ENCODE measurements at places on chromosomes 5 and 9.

DNA sequence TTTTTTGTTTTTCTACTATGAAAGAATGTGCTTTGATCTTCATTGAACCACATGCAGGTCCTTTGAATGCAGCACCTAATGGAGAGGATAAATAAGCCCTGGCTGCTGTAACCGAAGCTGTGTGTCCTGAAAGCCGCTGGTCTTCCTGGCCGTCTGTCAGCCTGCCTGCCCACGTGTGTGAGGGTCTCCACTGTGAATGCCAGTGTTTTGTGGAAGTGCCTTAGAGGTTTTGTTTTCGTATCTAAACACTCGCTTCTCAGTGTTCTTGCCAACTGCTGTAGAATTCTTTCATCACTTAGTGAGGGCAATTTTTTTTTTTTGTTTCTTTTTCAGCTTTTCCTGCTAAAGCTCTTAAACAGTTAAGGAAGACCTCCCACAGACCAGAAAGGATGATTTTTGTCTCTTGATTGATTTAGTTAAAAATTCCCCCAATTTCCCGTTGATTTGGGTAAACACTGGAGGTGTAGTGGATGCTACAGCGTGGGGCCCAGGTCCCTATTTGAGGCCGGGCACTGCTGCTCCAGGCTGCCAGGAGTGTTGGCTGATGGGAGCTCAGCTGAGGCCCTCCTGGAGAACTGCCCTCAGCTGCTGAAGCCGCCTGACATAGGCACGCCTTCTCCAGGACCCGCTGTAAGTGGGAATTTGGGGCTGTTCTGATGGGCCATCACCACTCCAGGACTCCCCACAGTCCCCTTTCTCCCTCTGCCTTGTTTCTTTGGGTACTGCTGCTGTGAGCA is 29.2 kb upstream of the PTCH1 start:
- DNase-seq: no peak

- DNase-seq: peak; percentile 34
Measured at GRCh38 chr9:25724424-25724823, 46.2 kb upstream of the TUSC1 start.

GRCh38 chr5:135881819-135882218 is 13.8 kb downstream of the IL9 start:
- DNase-seq: no peak

- DNase-seq: no peak
Measured at GRCh38 chr9:133188006-133188842, 20.8 kb downstream of the OBP2B start.

GRCh38 chr9:34688329-34689115 is 2.6 kb downstream of the CCL19 start:
- DNase-seq: no peak

- no peak for DNase-seq
Measured at GRCh38 chr9:104765138-104765537, 1.2 kb downstream of the NIPSNAP3B start.

- no peak for DNase-seq
Measured at GRCh38 chr5:166236327-166236726, 2055.1 kb upstream of the WWC1 start.

- DNase-seq: no peak
Measured at GRCh38 chr5:141657404-141657803, 6.2 kb upstream of the FCHSD1 start.

All from non-pigmented ciliary epithelial cell (primary cell).